ENCODE measurements at places on chromosomes 7 and 10.

DNA sequence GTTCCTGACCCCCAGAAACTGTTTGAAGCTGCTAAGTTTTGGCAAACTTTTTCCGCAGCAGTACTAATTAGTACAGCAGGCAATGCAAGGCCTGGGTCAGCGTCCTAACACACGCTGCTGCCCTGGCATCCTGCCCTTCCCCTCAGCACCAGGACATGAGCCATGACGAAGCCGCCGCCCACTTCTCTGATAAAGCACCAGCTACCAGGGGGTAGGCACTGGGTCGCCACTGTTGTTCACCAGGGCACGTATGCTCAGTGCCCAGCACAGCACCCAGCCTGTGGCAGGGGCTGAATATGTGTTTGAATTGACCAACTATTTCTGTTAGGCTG is 59.5 kb downstream of the CHST15 start:
- DNase-seq: no peak

- no peak for DNase-seq
Observed at GRCh38 chr10:14625765-14626525, 148.8 kb downstream of the FAM107B start.

GRCh38 chr10:52623761-52624160 is 148.8 kb downstream of the MBL2 start:
- no peak for DNase-seq

DNA sequence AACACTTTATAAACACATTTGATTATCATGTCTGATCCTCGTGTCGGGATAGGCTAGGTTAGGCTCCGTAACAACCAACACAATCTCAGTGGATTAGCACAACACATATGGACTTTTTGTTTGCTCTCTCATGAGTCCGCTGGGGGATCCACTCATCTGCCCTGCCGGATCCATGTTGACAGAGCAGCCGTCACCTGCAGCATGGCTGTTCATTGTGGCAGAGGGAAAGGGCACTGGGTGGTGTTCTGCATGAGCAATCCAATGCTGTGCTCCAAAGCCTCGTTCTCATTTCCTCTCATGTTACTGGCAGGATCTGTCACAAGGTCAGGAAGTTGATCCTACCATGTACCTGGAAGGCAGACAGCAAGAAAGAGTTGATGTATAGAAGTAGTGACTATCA is 62.5 kb upstream of the RAPGEF5 start:
- no peak for DNase-seq

DNA sequence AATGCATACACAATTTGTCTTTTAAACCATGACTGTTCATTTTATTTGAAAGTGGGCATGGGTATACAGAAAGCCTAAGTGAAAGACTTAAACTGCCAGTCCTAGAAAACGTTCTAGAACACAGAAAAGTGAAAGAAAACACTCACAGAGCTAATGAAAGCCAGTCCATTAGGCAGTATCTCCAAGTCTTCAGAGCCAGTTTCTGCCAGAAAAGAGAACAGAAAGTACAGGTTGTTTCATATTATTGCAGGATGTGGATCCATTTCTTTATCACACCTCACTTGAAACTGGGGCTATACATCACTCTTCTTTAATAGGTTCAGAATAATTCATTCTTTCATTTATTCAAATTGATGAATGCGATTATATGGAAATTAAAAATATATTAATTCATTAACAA is 7.7 kb downstream of the PON1 start:
- no peak for DNase-seq

DNA sequence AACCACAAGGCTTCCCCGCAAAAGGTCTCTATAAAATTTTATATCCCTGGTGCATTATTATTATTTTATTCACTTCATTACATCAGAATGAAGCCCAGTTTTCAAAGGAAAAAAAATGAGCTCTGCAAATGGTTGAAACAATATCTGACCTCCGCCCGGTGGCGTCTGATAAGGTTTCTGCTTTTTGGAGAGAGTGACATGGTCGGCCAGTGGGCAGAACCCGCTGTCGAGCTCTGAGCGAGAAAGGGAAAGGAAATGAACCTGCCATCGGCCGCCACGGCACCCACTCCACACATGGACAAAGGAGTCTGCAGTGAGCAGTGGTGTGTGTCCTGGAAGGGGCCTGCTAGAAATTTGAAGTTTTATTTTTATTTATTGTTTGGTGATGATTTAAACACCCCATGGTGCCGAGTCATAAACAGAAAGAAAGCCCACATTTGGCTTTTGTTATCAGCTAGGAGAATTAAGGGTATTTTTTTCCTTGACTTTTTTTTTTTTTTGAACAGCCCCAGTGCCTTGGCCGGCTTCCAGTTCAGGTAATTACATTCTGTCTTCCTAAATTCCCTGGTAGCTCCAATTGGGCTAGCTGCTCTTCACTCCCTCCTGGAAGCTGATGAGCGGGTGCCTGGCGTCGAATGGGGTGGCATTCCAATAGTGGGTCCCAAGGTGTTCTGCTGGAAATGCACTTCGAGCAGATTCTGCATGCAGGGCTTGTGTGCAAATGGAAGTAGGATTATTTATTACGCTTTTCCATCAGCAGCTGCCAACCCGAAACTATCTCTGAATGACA is 149.4 kb upstream of the MKI67 start:
- DNase-seq: no peak

GRCh38 chr10:59315465-59315864 is 46.9 kb downstream of the FAM13C start:
- DNase-seq: no peak

DNA sequence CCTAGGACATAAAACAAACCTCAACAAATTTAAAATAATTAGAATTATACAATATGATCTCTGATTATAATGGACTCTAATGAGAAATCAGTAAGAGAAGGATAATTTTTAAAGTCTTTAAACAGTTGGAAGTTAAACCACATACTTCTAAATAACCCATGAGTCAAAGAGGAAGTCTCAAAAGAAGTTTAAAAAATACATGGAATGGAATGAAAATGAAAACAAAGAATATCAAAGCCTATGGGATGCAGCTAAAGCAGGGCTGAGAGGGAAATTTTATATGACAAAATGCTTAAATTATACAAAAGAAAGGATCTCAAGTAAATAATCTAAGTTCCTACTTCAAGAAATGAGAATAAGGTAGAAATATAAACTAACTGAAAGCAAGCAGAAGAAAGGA is 460.5 kb downstream of the RPS24 start:
- DNase-seq: no peak

GRCh38 chr10:49667991-49668390 is 11.5 kb upstream of the C10orf53 start:
- no peak for DNase-seq

DNA sequence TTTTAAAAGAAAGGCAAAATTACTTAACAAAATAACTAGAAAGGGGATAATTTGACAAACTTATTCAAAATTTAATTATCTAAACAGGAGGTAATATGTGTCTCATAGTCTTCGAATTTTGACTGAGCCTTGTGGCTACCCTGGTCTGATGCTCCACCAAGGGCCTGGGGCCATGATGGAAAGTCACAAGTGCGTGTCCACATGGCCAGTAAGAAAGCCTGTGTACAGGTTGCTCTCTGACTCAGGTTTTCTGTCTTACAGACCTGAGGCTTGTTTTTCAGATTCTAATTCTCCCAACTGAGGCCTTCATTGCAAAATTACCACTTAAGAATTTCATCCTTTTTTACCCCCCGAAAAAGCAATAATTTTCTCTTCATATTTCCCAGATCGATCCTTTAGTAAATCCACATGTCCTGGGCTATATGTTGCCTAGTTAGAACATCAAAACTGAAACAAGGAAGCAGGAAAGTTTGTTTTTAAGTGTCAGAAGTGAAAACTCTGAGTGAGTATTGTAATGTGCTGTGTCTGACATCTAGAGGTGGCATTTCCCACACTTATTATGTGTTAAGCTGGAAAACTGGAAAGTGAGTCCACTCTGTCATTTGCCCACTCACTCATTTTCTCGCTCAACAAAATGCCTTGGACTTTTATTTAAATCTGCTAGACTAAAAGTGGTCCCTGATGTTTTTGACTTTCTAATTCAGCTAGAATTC is 10.0 kb downstream of the CYP3A43 start:
- peak; percentile 39 for DNase-seq
